Lung (tissue), 17 donors: ENCODE measurements at places on chromosomes 12 and 14. TPM values are rescaled to one million over a fixed set of nuclear protein-coding genes. Genes with fewer than 3 reads are reported as not detected.

DNA sequence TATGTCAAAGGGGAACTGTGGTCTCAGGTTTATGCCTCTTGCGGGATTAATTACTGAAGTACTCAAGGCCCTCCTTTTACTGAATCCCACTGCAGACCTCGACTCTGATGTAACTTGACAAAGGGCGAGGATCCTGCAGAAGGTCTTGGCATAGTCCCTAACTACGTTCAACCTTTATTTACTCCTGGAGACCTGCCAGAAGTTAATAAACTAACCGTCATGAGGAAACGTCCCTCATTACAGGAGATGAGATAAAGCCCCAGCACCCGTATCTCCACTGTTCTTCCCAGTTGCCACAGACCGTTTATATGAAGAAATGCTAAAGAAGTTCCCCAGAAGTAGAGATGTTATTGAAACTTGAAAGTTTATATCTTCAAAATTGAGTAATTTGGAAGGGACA, 190.9 kb downstream of the ETV6 start:
- no peak overlapping the region for H3K4me3 ChIP-seq
- no peaks in the 10 kb centered on the region for H3K27me3 ChIP-seq
- H3K36me3 ChIP-seq: peaks cover 13% of the 10 kb centered on the region

DNA sequence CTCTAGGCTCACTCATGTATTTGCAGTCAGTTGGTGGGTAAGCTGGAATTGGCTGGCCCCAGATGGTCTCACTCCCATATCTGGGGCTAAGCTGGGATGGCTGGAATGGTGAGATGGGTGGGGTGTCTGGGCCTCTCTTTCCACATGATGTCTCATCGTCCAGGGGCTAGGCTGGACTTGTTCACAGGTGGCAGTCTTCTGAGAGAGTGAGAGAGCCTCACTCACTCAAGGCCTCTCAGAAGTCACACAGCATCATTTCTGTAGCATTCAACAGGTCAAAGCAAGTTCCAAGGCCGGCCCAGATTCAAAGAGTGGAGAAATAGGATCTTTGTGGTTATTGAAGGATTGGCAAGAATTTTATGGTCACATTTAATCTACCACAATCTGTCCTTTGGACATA, 102.7 kb downstream of the UNC79 start:
- H3K4me3 ChIP-seq: no peak overlapping the region
- no peaks in the 10 kb centered on the region for H3K36me3 ChIP-seq
- DNase-seq: no peak
- H3K4me1 ChIP-seq: peaks cover 3% of the 10 kb centered on the region
- no peaks in the 10 kb centered on the region for H3K27me3 ChIP-seq

- no peak overlapping the region for H3K4me3 ChIP-seq
- no peaks in the 10 kb centered on the region for H3K4me1 ChIP-seq
- no peaks in the 10 kb centered on the region for H3K27me3 ChIP-seq
- H3K36me3 ChIP-seq: no peaks in the 10 kb centered on the region
Measured at GRCh38 chr14:63938198-63939005, 85.6 kb downstream of the SYNE2 start.

DNA sequence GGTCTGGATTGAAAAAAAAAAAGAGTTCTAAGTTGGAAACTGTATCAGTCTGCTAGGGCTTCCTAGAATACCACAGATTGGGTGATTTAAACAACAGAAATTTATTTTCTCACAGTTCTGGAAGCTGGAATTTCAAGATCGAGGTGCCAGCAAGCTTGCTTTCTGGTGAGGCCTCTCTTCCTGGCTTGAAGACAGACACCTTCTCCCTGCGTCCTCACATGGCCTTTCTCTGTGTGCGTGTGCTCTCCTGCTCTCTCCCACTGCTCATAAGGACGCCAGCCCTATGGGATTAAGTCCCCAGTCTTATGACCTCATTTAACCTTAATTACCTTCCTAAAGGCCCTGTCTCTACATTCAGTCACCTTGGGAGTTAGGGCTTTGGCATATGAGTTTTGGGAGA, 215.5 kb downstream of the PIK3C2G start:
- no peak overlapping the region for H3K27ac ChIP-seq
- DNase-seq: no peak
- H3K36me3 ChIP-seq: no peaks in the 10 kb centered on the region
- no peak overlapping the region for H3K4me3 ChIP-seq

GRCh38 chr12:18981732-18982131, 147.8 kb upstream of the PLEKHA5 start:
- no peaks in the 10 kb centered on the region for H3K27me3 ChIP-seq
- no peaks in the 10 kb centered on the region for H3K4me1 ChIP-seq
- H3K36me3 ChIP-seq: no peaks in the 10 kb centered on the region
- H3K27ac ChIP-seq: no peak overlapping the region
- H3K4me3 ChIP-seq: no peak overlapping the region

The SP1 gene
- 72.2 TPM for total RNA-seq

The DTD2 gene
- total RNA-seq: 33.3 TPM

The EMC9 gene
- total RNA-seq: 4.6 TPM

GRCh38 chr14:104326848-104327247, 188.5 kb downstream of the KIF26A start:
- H3K27me3 ChIP-seq: no peaks in the 10 kb centered on the region
- H3K36me3 ChIP-seq: no peaks in the 10 kb centered on the region
- no peak overlapping the region for H3K4me3 ChIP-seq

GRCh38 chr12:93571365-93571924, 1.0 kb upstream of the SOCS2 start:
- H3K4me3 ChIP-seq: peak overlapping the region; percentile 83
- no peaks in the 10 kb centered on the region for H3K4me1 ChIP-seq
- DNase-seq: peak; percentile 86
